Stimulated activated CD4-positive, alpha-beta T cell treated with anti-CD3 and anti-CD28 coated beads, Interleukin-1b, Interleukin-23, amount 100 ng/mL, for 24 hours (primary cell): ENCODE measurements at places on chromosomes 4 and X.

- DNase-seq: no peak
Observed at GRCh38 chr4:156569535-156569934, 402.1 kb downstream of the PDGFC start.

DNA sequence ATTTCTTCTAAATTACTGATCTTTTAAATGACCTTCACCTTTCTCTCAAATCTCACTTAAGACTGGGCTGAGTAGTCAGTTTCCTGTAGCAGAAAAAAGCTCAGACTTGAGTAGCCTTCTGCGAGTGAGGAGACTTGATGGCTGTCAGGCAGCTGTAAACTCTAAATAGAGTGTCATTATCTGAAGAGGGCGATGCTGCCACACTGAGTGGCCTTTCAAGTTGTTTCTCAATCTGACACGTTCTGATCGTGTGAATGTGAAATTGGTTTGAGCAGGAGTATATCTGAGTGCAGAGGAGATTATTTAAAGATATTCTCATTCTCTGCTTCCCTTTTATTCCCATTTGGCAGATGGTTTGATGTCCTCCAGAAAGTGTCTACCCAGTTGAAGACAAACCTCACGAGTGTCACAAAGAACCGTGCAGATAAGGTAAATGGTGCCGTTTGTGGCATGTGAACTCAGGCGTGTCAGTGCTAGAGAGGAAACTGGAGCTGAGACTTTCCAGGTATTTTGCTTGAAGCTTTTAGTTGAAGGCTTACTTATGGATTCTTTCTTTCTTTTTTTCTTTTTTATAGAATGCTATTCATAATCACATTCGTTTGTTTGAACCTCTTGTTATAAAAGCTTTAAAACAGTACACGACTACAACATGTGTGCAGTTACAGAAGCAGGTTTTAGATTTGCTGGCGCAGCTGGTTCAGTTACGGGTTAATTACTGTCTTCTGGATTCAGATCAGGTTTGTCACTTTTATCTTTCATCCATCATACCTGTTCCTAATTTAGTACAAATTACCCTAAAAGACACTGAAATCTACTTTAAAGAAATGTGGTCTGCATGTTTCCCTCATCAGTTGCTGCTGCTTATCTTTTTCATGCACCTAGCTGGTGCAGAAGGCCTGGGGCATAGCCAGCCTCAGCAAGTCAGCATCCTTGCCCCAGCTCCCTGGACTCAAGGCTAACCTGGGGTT is 74.3 kb upstream of the MSANTD1 start:
- DNase-seq: no peak

DNA sequence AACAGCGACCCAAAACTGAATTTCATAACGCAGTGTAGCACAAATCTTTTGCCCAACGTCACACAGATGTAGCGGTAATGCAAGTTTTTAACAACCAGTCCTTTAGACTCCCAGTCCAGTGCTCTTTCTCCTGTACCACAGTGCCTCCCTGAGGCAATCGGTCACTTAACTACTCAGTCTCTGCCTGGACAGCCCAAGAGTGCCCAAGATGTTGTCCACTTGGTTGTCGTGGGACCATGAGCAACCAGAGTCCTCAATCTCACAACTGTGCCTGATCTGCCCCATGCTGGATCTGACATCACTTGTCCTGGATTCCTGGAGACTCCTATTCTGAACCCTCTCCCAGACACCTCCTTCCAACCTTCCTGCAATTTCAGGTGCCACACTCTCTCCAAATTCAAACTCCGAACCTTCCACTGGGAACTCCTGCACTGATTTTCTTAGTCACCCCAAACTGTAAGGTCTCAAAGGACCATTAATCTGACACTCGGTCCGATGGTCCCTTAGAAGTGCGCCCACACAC is 702 bp downstream of the MMGT1 start:
- no peak for DNase-seq

- DNase-seq: no peak
Observed at GRCh38 chr4:159178151-159178546, 75.3 kb downstream of the RAPGEF2 start.

- DNase-seq: no peak
Observed at GRCh38 chr4:112361181-112361791, 64.1 kb downstream of the ALPK1 start.
